Suppressor macrophage (primary cell): ENCODE measurements at places on chromosomes 11 and 22.

DNA sequence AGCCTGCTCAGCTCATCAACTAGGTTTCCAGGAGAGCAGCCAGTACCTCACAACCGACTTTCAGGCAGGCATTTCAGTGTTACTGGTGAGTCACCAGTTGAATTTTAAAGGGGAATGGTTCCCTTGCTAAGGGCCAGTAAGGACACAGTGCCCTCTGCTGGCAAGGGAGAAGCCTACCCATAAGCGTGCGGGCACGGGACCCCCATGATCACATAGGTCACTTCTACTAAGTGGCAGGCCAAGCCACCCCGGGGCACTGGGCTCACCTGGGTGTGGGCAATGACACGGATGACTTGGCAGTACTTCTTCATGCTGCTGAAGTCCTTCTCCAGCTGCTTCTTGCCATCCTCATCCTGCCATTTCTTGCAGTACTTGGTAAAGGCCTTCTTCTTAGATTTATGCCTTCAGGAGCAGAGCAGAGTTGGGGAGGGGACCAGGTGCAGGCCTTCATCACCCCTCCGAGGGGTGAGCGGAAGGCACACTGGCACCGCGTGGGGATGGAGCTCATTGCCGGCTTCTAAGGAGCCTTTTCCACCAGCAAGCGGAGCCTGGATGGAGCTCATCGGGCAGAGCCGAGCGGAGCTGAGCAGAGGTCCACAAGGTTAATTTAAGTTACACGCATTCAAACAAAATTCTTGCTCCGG is 2.9 kb downstream of the RPL3 start:
- DNase-seq = peak; percentile 93

DNA sequence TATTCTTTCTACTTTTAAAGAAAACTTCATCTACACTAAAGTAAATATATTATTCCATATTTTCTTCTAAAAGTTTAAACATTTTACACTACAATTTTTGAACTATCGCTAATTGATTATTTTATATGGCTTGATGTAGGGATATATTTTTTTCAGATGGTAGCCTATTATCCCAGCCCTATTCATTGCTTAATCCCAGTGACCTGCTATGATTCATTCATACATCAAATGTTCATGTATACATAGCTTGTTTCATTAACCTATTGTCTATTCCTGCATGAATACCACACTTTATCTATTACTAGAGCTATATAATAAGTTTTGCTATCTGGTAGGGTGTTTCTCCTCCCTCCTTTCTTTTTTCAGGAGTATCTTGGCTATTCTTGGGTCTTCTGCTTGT is 5.0 kb upstream of the ROBO4 start:
- DNase-seq = no peak

DNA sequence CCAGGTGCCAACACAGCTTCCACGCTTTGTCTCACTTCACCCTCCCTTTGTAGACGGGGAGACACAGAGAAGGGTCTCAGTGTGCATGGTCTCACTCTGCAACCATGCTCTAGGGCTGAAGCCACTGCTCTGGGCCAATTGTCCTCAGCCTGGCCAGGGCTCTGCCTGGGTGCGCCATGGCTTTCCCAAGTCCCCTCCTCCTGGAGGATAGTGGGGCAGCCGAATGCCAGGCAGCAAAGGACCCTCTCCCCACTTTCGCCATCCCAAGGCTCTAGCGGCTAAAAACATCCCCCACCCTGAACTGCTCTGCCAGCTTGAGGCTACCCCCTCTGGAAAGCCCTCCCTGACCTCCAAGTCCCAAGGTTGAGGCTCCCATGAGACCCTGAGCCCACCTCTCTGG is 20.4 kb upstream of the MYEOV start:
- no peak for DNase-seq

- DNase-seq = no peak
Observed at GRCh38 chr11:132490978-132491377, 1041.3 kb downstream of the OPCML start.

GRCh38 chr11:35183326-35183925 is 44.5 kb downstream of the CD44 start:
- DNase-seq = no peak

DNA sequence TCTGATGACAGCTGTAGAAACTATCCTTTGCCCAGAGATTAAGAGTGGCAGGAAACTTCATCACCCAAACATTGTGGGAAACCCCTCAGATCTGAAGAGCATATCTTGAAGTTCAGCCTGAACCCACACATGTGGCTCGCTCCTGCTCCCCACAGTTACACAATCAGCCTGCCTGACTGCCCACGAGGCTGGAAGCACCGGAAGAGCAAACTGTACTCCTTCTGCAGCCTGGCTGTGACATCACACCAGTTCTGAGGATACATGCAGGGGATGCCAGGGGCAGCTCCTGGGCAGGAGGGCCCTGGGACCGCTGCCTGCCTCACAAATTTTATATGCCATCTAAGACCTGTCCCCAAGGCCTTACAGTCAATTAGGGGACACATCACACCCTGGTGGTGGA is 444.4 kb downstream of the BUD13 start:
- DNase-seq = no peak

DNA sequence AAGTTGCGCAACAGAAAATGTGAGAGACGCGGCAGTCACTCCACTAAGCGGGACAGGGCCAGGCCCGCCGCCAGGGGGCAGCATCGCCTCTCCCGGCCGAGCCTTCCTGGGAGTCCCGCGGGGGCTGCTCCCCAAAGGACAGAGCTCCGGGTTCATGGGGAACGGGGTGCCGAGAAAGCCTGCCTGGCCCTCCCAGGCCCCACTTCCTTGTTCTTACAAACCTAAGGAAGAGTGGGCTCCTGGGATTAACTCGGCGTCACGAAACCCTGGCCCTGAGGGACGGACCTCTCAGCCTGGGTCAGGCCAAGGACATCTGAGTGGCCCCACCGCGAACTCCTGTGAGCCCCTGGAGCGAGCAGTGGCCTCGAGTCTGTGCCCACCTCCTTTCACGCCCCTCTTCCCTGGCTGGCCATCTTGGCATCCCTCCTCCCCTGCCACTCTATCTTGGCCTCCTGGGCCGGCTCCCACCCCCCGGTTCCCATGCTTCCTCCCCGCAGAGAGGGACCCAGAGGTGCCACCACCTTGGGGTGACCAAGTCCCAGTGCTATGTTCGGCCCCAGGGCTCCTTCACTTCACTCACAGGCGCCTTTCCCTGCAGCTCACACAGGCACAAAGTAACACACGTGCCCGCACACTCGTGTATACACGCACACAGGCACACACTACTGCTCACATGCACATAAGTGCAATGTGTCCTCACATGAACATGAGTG is 99.9 kb upstream of the FGF3 start:
- DNase-seq = peak; percentile 55

GRCh38 chr11:105197071-105197815 is 57.7 kb upstream of the CARD18 start:
- no peak for DNase-seq

- no peak for DNase-seq
Observed at GRCh38 chr11:17579451-17579850, 32.4 kb downstream of the OTOG start.

- peak; percentile 80 for DNase-seq
Observed at GRCh38 chr11:13343931-13344717, 66.5 kb downstream of the BMAL1 start.

DNA sequence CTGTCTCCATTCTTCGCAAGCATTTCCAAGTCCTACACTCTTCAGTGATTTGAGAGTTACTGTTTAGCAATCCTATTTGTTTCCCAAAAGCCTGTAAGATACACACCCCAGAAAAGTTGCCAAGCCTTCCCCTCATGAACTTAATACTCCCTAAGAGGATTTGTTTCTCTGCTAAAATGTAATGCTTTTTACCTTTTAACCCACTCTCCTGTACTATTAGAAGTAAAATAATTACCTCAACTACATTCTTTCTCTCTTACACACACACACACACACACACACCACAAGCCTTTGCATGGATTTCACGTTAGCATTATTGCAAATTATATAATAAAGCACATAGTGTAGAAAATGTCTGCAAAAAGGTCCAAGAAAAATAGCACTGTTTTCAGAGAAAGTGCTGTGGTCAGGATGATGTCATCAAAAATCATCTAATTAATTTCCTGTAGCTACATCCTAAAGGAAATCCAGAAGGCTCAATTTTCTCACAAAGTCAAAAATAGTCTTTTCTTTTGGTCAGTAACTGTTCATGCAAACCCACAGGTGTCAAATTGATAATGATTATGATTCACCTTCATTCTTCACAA is 364.1 kb upstream of the PITPNB start:
- DNase-seq = no peak

DNA sequence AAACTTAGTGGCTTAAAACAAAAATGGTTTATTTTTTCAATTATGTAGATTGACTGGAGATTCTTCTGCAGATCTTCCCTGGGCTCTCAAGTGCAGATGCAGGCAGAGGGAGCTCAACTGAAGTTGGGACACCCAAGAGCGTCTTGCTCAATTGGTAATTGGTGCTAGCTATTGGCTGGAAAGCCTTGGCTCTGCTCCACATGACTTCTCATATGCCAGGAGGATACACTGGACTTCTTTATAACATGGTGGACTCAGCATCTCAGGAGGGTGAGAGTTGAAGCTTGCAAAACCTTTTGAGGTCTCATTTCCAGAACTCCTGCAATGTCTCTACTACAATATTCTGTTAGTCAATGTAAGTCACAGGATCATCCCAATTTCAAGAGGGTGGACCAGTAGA is 42.2 kb upstream of the PRSS23 start:
- DNase-seq = no peak

DNA sequence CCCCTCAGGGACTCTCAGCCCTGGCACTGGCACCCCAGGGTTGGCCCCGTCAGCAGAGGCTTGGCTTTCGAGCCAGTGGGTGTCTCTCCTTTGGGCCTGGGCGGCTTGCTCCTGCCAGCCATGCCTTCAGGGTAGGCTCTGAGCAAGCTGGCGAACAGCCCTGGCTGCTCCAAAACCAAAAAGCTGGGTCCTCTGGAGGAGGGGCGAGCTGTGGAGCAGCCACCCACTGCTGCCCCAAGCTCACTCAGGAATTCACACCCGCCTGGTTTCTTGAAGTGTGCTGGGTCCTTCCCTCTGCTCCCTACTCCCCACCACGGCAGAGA is 6.2 kb downstream of the YDJC start:
- no peak for DNase-seq

- no peak for DNase-seq
Observed at GRCh38 chr22:20118300-20119020, 1.4 kb upstream of the TRMT2A start.

- no peak for DNase-seq
Observed at GRCh38 chr11:21412652-21413383, 743.4 kb downstream of the NELL1 start.

DNA sequence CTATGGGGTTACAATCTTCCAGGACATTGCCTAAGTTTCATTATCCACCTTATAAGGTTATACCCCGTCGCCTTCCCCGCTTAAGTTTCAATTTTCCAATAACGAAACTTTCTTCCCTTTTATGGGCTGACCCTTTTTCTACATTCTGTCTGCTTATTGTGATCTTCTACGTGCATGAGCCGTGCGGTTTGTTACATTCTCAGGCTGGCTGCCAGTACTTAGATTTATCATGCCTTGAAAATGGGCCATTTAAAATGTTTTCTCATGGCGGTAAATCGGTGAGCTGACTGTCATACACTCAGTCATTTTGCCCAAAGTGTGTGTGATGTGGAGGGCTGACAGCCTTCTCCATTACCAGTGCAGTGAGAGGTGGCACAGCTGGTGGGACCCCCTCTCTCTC is 23.3 kb downstream of the DGCR6L start:
- no peak for DNase-seq

DNA sequence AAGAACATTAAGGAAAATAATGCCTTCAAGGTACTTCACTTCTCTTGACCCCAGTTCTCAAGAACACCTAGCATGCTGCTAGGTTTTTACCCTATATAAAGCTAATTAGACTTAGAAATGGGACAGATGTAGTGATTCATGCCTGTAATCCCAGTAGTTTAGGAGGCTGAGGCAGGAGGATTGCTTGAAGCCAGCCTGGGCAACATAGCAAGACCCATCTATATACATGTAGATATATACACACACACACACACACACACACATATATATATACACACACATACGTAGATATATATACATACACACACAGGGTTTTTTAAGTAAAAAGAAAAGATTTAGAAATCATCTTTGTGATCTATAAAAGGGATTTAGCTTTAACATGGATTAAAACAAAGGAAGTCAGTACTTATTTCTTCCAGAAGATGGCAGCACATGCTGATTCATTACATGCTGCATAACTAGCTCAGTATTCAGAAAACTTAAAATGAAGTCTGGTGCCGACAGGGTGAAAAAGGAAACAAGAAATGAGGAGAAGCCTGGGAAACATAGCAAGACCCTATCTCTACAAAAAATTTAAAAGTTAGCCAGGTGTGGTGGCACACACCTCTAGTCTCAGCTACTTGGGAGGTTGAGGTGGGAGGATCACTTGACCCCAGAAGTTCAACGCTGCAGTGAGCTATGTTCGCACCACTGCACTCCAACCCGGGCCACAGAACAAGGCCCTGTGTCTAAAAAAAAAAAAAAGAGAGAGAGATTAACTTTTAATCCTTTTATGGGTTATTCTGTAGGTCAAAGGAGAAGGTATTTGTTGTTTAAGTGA is 28.5 kb upstream of the RBX1 start:
- peak; percentile 82 for DNase-seq
